ENCODE measurements at places on chromosomes 5 and 9. TPM values are rescaled to one million over a fixed set of nuclear protein-coding genes. Genes with fewer than 3 reads are reported as not detected.

FOXD4L6 gene
- total RNA-seq = 0.54 TPM

GRCh38 chr5:9834871-9835770 is 205.0 kb upstream of the TAS2R1 start:
- no peak for DNase-seq
- no peaks in the 10 kb centered on the region for H3K27me3 ChIP-seq

DNA sequence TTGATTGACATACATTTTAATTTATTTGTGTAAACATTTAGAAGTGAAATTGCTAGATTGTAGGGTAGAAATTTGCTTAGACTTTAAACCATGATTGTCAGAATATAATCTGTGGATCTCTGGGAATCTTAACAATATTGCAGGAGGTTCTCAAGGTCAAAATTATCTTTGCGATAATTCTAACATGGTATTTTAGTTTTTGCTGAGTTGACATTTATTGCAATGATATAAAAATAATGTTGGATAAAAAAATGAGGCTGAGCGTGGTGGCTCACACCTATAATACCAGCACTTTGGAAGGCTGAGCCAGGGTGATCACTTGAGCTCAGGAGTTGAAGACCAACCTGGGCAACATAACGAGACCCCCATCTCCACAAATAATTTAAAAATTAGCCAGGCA is 70.3 kb upstream of the SGCD start:
- no peak overlapping the region for H3K4me3 ChIP-seq
- DNase-seq = no peak
- no peaks in the 10 kb centered on the region for H3K36me3 ChIP-seq
- H3K27ac ChIP-seq = no peak overlapping the region

DNA sequence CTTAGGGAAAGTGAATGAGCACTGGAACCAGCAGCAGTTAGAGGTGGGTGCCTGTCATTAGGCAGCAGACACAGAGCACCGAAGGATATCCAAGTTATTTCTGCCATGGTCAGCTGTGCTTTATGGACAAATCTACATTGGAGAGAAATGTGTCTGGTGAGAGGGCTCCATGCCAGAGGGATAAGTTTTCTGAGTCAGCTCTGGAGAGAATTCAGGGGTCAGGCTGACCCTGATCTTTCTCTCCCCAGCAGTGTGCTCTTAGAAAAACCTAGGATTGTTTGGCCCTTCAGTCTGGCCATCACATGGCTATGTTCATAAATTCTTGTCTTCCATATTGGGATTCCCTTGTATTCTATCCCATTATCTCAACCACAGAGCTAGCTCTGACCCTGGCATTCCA is 8.9 kb upstream of the IL17B start:
- DNase-seq = no peak
- H3K4me1 ChIP-seq = peaks cover 4% of the 10 kb centered on the region
- H3K27ac ChIP-seq = no peak overlapping the region
- H3K4me3 ChIP-seq = no peak overlapping the region
- H3K36me3 ChIP-seq = no peaks in the 10 kb centered on the region

- no peaks in the 10 kb centered on the region for H3K4me1 ChIP-seq
- H3K27me3 ChIP-seq = no peaks in the 10 kb centered on the region
- H3K4me3 ChIP-seq = no peak overlapping the region
- 0 out of 2 replicates have a peak, but pooled peaks cover 6% of the 10 kb centered on the region for H3K36me3 ChIP-seq
- DNase-seq = no peak
- H3K27ac ChIP-seq = no peak overlapping the region
These were observed 23.0 kb downstream of the SLC36A1 start for GRCh38 chr5:151470439-151470838.

GRCh38 chr9:79665931-79666330 is 94.2 kb downstream of the TLE4 start:
- H3K4me1 ChIP-seq = no peaks in the 10 kb centered on the region
- no peaks in the 10 kb centered on the region for H3K27me3 ChIP-seq
- H3K27ac ChIP-seq = no peak overlapping the region

- H3K27me3 ChIP-seq = no peaks in the 10 kb centered on the region
- no peaks in the 10 kb centered on the region for H3K4me1 ChIP-seq
These were observed 104.9 kb upstream of the RUSC2 start for GRCh38 chr9:35385042-35385441.

GRCh38 chr9:6564868-6565267 is 80.7 kb downstream of the GLDC start:
- DNase-seq = no peak
- no peaks in the 10 kb centered on the region for H3K27me3 ChIP-seq
- no peaks in the 10 kb centered on the region for H3K36me3 ChIP-seq
- no peak overlapping the region for H3K27ac ChIP-seq
